ENCODE measurements at places on chromosomes 4 and X.

GRCh38 chr4:25552580-25553271 lies 102.9 kb upstream of the SLC34A2 start:
- no peak for DNase-seq

DNA sequence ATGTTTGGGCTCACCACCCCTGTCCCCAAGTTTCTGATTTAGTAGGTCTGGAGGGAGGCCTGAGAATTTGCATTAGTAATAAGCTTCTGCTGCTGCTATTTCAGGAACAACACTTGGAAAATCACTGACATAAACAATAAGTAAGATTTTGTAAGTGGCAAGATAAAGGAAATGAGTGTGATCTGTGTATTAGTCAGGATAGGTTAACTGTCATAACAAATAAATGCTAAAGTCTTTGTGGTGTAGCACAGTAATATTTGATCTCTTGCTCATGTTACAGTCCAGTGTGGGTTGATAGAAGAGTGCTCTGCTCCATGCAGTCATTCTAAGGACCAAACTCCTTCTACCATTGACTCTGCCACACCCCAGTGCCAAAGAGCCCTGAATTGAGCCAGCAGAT lies 67.0 kb downstream of the NHS start:
- DNase-seq: no peak

- DNase-seq: no peak
Measured at GRCh38 chr4:91751961-91752360, 551.8 kb upstream of the GRID2 start.

- DNase-seq: no peak
Measured at GRCh38 chrX:109874548-109874947, 128.4 kb upstream of the TMEM164 start.

- no peak for DNase-seq
Measured at GRCh38 chr4:103011378-103012025, 8.0 kb downstream of the SLC9B1 start.

DNA sequence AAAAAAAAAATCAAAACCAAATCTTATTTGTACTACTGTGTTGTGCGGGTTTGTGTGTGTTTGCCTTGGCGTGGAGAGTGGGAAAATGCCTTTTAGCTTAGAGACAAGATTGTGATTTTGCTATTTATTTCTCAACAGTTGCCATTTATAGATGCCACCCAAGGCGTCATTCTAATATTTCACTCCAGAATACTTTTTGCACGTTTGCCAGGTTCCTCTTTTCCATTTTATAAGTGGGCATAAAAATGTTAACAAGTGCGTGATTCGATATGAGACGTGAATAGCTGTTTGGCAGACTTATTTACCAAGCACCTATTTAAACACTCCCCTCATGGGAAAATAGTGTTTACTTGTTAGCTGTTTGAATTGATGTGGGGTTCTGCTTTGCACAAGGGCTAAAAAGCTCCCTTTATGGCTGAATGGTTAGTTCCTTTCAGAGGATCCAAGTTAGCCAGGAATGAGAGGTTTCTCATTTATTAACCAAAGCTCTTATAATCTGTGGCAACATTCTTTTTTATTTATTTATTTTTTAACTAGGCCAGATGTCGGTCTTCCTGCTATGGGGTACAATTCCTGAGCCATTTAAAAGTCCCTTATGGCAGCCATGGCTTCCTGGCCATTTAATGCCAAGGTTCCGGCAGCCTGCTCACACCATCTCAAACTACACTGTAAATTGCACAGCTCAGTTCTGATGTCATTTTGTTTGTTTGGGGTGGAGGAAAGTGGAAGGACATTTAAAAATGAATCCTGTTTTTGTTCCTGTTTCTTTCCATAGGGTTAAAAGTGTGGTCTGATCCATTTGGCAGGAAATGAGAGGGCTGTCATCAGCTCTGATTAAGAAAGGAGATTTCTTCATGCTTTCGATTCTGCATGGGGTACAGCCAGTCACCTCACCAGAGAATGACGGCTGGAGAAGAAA lies 14.6 kb downstream of the SMIM20 start:
- DNase-seq: no peak

GRCh38 chrX:139750390-139750789 lies 42.4 kb upstream of the MCF2 start:
- DNase-seq: no peak

DNA sequence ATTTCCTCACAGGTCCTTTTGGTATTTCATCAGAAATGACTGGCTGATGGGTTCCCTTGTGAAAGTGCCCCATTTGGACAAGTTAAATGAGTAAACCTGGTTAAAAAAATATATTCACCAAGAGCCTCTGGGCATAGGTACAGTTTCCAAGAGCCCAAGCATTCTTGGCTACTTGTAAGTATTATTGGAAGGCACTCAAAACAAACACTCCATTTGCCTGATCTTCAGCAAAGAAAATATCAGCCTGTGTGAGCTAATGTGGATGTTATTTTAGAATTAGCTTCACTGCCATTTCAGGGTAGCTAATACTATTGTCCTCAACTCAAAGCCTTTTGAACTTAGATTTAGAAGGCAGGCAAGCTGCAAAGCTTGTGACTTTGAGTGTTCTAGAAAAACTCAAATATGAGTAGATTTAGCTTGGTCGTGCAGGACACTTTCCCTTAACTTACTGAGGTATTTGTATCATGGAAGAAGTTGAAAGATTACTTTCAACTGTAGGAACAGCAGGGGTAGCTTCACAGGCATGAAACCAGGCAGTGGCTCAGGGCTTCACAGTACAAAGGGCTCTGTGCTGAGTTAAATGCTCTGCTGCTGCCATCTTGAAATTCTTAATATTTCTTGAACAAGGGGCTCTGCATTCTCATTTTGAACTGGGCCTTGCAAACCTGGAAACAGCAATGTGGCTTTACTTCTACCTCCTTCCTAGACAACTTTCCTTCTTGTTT lies 177.2 kb downstream of the AMELX start:
- no peak for DNase-seq

GRCh38 chr4:128686032-128686465 lies 123.5 kb upstream of the JADE1 start:
- no peak for DNase-seq

DNA sequence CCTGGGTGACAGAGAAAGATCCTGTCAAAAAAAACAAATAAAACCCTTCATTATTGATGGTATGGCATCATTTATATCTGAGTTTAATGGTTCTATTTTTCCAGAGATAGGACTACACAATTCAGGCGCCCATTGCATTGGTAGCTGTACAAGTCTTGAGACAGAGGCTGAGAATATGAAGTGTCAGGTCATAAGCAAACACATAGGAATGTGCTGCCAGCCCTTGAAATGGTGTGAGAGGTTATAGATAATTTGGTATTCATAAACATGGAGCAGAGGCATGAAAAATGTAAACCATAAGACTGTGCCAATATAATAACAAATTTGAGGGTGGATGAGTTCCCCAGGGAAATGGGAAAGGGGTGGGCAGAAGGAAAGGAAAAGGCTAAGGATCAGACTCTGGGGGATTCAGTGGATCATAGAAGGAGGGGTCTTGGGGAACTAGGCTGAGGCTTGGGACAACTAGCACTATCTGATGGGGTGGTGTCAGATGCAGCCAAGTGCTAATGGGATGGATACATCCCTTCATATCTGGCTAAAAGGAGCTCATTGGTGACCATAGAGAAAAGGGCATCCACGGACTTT lies 50.8 kb downstream of the MAOA start:
- DNase-seq: no peak

All from COLO829 (cell line).